ENCODE measurements at places on chromosomes 2 and 18.

DNA sequence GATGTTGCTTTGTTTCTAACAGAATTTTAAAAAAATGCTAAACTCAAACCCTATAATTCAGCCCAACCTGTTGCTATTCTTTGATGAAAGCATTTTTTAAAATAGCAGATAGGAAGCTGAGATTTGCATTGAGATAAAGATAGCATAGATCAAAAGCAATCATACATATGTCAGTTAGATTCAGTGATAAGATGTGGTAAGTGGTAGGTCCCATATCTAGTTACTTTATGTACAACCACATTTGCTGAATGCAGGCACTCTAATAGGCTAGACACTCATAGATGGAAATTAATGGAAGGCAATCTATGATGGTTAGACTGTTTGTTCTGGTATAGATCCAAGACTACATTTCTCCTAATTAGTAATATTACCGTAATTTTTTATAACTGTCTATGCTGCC lies 27.2 kb upstream of the C1D start:
- no peak for DNase-seq

GRCh38 chr18:58005885-58006523 lies 38.0 kb upstream of the NEDD4L start:
- peak; percentile 26 for DNase-seq

DNA sequence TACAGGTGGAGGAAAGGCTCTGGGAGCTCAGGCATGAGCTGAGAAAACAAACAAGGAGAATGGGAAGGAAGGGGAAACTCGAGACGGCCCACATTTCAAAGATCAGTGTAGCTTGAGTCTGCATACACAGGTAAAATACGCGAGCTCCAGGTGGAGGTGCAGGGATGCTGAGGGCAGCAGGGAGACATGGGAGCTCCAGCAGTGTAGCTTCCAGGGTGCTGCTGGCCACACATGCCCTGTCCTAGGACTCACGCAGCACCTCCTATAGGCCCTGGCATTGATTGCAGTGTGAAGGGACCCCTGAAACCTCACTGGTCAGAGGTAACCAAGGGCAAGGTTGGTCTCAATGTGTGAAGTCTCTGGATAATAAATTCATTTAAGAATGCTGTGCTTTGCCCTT lies 362.8 kb upstream of the HS6ST1 start:
- no peak for DNase-seq

DNA sequence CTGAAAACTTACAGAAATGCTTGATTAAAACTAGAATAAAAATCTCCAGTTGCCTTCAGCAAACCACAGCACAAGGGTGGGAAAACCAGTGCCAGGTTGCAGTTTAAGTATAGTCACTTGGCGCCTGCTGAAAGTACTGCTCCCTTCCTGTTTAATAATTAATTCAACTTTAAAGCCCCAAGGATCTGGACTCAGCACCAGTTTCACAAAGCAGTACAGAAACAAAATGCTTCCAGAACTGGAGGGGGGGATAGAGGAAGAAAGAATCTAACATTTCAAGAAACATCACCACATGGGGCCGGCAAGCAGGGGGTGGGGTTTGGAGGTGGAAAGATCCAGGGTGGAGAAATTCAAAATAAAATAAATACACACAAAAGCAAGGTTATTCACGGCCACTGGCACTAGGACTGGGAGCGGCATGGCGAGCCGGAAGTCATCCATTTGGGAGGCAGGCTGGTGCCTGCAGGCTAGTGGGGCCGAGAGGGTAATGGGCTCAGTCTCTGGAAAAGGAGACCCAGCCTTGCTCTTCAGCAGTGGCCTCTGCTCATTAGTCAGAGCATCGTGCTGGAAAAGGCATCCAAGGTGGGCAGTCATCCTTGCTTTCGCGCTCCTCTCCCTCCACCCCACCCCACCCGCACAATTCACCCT lies 85.8 kb downstream of the POU3F3 start:
- DNase-seq: no peak

DNA sequence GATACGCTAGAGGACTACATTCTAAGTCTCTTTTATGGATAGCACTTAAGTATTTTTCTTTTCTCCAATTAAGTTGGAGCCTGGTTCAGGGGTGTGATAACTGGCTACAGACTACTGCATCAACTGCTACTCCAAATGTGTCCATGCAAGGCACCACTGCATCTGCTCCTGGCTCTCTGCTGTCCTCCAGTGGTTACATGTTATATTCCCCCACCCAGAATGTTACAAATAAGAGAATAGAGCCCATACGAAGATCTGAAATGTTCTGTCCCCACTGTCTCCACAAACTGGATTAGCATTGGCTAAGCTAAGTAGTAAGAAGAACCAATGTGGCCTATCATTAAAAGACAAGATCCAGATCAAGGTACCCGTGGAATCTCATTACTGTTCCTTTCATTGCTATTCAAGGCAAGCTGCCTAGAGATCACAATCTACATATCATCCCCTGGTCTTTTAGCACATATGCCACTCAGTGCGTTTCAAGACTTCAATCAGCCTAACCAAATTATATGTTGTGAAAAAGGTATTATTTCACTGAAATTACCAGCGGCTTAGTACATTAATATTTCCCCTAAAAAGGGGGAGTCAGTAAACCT lies 308.3 kb upstream of the SLC8A1 start:
- DNase-seq: peak; percentile 8

DNA sequence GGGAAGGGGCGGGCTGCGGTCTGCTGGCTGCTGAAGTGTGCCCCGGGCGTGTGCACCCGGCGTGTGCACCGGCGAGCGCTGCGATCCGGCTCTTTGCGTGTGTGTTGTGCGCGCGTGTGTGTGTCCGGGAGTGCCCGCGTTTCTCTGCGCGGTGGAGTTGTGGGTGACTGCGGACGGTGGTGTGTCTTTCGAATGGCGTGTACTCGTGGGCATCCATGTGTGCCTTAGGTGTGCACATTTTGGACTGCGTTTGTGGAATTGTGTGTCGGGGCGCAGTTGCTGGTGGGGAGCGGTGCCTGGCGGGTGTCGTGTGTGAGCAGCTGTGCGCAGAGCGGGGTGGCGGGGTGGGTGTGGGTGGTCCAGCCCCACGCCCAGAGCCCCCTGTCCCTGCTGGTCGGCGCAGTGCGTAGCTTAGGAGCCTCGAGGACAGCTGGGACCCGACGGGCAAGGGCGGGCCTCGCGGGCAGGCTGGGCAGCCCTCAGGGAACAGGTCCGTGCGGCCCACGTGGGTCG lies 533 bp downstream of the HPCAL1 start:
- no peak for DNase-seq

- no peak for DNase-seq
Observed at GRCh38 chr2:127482031-127482430, 44.3 kb downstream of the IWS1 start.

DNA sequence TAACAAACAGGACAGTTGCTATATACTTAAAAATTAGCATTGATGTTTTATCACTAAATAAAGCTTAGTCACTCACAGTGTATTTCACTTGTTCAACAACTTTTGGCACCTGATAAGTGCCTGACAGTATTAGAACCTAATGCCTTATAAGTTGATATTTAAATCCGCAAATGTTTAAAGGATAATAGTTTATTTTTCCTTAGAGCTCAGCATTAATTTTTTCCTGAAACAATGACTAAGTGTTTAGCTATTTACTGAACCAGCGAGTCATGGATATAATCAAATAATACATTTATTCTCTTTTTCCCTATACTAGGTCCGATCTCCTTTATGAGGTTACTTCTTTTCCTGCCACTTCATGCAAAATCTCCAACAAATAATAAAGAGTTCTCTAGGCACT lies 146.0 kb upstream of the PGAP1 start:
- DNase-seq: no peak

DNA sequence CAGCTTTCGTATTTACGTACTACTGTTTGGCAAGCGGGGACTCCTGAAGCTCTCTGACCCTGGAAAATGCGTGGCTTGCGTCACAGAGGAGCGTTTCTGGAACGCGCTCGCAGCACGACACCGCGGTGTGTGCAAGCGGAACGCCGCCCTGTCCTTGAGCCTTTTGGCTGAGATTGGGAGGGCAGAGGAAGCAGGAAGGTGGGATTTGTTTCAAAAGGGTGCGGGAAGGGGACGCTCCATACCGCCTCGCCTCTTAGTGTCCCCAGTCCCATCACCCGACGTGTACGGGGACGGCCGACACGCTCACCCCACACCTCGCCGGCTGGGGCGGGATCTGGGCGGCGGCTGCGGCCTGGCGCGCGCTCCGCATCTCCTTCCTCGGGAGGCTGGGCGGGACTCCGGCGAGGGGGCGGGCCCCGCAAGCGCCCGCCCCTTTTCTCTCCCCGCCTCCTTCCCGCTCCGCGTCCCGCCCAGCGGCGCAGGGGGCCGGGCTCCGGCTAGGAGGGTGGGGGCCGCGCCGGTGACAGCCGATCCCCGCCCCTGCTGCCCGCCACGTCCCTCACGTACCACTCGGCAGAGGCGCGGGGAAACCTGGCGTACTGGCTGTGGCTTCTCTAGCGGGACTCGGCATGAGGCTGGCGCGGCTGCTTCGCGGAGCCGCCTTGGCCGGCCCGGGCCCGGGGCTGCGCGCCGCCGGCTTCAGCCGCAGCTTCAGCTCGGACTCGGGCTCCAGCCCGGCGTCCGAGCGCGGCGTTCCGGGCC lies at the start of gene PDK1:
Gene PDK1 (plus strand): TSS at position 569 of the 762 bp plus-strand sequence. CDS start 61 bp downstream, at position 630.
- DNase-seq: peak; percentile 87

GRCh38 chr18:49863769-49864621 lies 50.7 kb upstream of the ACAA2 start:
- DNase-seq: no peak

GRCh38 chr2:1692342-1692741 lies 52.0 kb downstream of the PXDN start:
- DNase-seq: no peak

DNA sequence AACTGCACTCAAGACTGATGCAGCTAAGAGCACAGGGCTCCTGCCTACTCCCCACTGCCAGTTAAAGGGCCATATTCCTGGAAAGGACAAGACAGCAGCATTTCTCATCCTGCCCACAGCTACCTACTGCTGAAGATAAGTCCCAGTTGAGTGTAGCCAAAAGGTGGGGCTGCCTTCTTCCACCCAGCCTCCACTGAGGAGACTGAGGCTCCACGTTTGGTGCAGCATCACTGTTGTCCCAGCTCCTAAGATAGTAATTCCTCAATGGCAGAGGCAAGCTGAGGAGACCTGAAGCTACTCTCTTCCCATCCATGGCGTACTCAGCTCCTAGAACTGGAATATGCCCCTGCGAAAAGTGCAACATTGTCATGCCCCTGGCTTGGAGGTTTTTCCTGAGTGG lies 149.7 kb downstream of the TRABD2A start:
- no peak for DNase-seq

- DNase-seq: no peak
Observed at GRCh38 chr2:128973566-128973965, 654.9 kb upstream of the HS6ST1 start.

GRCh38 chr2:104685591-104685990 lies 168.3 kb upstream of the POU3F3 start:
- DNase-seq: no peak

DNA sequence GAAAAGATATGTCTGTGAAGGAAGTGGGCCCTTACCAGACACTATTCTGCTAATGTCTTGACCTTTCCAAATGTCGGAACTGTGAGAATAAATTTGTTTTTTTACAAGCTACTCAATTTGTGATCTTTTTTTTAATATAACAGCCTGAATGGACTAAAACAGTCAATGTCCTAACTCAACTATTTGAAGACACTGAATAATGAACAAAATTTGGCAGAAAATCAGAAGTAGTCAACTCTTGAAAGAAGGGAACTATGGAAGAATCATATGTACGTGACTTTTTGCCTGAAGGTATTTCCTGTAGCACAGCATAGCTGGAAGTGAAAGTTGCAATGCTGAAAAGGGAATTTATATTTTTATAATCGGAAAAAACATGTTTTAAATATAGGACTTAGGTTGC lies 351.8 kb upstream of the TFPI start:
- no peak for DNase-seq

GRCh38 chr18:35835833-35836232 lies 136.6 kb upstream of the RMP24 start:
- no peak for DNase-seq

DNA sequence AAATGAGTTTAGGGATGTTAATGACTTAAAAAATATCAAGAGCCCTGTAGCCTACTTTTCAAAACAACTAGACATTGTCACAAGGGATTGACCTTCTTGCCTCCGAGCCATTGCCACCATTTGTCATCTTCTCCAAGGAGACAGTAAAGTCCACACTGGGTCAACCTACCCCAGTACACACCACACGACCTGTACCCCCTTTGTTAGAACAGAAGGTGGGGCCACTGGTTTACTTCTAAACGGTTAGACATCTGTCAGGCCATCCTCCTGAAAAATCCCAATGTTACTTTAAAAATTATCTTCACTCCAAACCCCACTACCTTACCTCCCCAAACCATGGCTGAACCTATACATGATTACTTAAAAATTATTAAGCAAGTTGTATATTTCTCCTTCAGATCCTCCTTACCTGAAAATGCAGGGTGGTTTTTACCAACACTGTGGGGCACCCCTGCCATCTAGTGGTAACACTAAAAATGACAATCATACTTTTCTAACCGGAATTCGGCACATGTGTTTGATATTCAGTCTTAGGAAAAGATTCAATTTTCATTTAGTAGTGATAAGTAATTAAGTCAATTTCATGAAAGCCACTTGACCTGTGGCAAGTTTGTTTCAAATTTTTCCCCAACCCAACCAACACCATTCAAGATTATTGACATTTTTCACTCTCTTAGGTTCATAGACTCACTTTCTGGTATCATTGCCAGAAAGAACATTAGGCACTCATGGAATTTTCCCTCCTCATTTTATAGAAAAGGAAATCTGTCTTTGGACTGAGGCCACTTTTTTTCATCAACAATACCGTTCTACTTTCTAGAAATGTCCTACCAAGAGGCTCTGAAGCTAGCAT lies 265.3 kb upstream of the PKDCC start:
- DNase-seq: peak; percentile 6

- DNase-seq: no peak
Observed at GRCh38 chr2:80815259-80815658, 510.7 kb upstream of the LRRTM1 start.

DNA sequence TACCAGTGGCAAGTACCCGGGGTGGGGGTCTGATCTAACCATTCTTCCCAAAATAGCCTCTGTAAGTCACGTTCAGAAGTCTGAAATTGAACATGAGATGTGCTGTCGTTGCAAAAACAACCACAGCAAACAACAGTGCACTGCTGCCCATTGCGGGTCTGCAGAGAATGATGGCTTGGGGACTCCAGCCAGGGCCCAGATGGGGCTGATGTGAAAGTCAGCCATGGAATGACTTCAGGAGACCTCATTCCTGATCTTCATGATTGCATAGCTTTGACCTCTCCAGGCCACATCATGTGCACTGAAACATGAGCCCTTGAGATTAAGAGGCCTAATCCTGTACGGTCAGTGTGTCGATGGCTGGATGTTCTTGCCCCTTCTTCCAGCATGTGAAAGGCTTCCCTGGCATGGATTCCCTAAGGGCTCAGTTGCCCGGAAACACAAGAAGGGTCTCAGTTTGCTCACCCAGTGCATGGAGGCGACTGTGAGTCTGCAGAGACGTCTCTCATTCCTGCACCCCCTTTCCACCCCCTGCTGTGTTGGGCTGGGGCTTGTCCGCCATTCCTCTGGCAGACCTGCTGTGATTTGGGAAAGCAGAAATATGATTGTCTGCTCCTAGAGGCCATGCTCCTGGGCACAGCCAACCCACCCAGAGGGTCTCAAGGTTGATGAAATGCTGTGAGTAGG lies 191.6 kb downstream of the SEPTIN10 start:
- DNase-seq: no peak
